Suppressor macrophage (primary cell): ENCODE measurements at places on chromosomes 6 and 20.

DNA sequence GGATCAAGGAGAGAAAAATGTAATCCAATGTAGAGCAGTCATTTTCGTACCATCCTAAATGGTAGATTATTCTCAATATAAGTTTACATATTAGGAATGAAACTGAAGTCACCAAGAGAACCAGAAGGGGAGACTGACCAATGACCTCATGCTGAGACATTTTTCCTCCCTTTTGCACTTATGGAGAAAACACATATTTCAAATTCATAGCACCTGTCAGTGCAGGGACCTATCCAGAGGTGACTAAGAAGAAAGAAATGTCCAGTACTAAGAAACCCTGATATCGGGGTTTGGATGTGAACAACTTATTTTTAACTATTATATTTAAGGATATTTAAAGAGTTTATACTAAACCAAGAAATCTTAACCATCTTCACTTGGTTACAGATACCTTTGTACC lies 16.6 kb upstream of the LYRM2 start:
- DNase-seq: no peak

GRCh38 chr20:60491051-60491581 lies 532.9 kb downstream of the CDH26 start:
- DNase-seq: no peak

GRCh38 chr6:12956991-12957320 lies 240.4 kb downstream of the PHACTR1 start:
- no peak for DNase-seq

DNA sequence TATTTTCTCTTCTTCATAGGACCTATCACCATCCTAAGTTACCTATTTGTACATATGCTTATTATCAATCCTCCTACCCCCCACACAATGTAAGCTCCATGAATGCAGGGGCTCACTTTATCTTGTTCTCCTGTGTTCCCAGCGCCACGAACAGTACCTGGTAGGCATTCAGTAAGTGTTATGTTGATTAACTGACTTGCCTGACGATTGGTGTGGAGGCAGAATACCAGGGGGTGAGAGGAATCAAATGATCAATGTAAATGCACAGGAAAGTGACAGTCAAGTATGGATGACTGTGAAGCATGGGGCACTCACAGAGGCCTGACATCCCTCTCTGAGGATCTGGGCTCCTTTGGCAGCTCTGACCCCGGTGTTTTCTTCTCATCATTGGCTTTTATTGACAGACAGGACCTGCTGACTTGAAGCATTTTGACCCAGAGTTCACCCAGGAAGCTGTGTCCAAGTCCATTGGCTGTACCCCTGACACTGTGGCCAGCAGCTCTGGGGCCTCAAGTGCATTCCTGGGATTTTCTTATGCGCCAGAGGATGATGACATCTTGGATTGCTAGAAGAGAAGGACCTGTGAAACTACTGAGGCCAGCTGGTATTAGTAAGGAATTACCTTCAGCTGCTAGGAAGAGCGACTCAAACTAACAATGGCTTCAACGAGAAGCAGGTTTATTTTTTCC lies 6.1 kb upstream of the IFT52 start:
- DNase-seq: no peak

DNA sequence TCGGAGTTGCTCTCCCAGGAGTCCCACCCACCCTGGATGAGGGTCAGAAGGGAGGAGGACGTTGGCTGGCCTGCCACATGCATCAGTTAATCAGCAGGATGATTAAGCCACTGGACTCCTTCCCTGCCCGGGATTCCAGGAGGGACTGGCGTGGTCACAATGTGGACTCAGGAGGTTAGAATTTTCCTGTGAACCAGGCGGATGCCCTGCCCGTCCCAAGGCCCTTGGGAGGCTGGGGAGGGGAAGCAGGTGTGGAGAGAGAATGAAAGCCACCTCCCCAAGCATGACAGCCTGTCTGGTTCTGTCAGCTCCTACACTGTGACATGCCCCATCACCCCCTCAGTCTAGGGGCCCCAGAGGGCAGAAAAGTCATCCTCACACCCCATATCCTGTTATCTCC lies 11.6 kb upstream of the ITPR3 start:
- no peak for DNase-seq

DNA sequence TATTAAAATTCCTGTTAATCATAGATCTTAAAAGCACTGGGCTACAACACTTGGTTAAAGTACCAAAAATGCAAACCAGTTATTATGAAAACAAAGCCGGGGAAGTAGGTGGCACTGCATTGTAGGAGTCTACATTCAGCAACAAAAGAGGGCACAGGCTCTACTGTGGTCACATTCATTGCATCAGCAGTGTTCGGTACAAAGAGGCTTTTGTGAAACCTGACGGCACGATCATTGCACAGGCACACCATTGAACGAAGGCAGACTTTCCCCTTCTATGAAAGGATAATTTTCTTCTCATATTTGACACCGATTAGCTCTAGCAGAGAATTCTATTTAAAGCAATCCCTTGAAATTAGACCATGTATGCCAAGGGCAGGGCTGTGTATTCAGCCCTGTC lies 44.6 kb upstream of the AGPAT4 start:
- no peak for DNase-seq

DNA sequence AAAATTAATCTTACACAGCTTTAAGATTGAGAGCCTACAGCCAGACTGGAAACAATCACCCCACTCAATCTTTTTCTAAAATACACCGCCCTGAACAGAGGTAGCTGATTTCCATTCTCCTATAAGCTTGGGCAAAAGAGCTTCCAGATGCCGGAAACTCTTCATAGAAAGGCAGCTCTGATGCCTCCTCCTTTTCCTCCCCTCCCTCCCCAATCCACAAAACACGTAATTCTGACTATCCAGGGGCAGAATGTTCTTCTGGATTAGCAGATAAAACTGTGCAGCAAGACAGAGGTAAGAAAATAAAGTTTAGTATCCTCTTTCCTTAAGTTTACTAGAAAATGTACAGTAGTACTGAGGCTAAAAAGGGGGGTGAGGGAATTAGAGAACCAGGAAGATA lies 15.8 kb downstream of the ADNP start:
- no peak for DNase-seq

DNA sequence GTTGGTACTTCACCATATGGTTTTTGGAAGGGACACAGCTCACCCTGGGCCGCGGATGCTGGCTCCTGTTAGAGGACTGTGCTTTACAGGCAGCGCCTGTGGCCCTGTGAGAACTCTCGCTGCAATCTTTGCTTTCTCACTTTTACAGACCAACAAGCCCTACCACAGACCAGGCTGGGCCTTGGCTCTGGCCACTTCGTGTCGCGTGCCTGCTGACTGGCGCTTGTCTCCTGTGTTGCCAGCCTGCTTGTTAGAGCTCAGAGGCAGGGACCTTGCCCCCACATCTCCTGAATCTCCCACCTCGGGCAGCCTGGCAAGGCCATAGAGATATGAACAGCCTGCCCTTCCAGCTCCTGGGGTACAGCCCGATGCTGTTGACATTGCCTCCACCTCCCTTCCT lies 56.1 kb downstream of the SYNJ2 start:
- DNase-seq: no peak

DNA sequence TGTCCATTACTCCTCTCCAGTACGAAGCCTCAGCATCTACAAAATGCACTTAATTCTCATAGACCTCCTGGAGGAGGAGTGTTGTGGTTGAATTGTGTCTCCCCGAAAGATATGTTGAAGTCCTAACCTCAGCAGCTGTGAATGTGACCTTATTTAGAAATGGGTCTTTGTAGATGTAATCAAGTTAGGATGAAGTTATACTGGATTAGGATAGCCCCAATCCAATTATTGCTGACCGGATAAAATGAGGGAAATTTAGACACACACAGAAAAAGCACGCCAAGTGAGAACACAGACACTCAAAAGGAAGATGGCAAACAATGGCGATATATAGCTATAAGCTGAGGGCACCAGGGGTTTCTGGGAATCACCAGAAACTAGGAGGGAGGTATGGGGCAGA lies 64.2 kb upstream of the FAM184A start:
- no peak for DNase-seq

- DNase-seq: no peak
These were observed 38.6 kb upstream of the MARCKS start for GRCh38 chr6:113818578-113818977.

GRCh38 chr6:82955841-82956240 lies 109.8 kb downstream of the UBE3D start:
- no peak for DNase-seq

GRCh38 chr20:38049800-38050199 lies 16.3 kb downstream of the RPRD1B start:
- DNase-seq: no peak

- DNase-seq: no peak
These were observed 153.9 kb downstream of the MRPL14 start for GRCh38 chr6:43973357-43973756.

DNA sequence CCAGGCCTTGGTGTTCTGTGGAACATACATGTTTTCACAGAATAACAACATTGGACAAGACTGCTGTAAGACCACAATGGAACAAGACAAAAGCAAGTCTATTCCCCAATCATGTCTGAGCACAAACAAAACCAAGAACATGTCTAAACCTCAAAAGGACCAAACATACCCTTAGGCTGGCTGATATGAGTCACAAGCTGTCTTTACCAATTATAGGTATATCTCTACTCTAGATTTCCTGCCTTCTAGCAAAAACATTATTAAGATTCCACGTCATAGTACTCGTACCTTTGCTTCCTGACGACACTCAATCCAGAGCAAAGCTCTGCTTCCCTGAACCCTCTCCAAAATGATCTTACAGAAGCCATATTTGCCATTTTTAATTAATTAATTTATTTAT lies 15.4 kb upstream of the L3MBTL1 start:
- no peak for DNase-seq

DNA sequence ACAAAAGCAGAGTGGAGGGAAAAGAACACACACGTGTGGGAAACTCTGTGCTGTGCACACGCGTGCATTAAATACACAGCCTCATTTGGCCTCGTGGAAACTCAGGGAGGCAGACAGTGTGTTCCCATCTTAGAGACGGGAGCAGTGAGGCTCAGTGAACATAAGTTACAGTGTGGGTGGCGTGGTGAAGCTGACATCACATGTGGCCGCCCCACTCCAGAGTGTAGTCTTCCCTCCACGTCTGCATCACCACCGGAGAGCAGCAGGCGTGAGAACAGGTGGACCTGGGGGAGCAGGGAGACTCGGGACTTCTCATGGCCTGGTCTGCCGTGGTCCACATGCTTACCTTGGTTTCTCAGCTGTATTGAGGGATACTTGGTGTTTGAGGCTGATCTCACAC lies 51.7 kb downstream of the THBS2 start:
- DNase-seq: no peak

GRCh38 chr6:13180538-13180937 lies 147.8 kb downstream of the TBC1D7 start:
- no peak for DNase-seq

DNA sequence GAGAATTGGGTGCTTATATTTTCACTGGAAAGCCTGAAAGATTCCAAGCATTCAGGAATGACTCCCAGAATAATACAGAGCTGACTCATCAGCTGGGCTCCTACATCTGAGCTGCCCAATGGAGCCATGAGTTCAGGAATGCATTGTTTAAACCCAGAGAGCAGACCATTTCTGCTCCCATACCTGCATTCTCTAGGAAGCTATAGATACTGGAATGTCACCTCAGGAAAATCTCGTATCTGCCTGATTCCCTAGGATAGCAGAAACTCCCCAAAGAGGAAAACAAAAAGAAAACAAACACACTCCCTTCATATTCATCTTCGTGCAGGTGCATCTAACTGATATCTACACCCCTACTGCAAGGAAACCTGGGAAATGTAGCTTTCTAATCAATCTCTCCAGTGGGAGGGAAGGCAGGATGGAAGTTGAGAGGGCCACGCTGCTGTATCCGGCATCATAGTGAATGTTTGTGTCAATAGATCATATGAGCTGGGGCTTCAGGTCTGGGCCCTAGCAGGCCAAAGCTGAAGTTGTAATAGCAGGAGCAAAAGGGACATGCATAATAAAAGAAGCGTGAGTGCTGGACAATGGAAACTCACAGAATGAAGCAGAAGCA lies 8.2 kb upstream of the SLC2A12 start:
- DNase-seq: no peak

DNA sequence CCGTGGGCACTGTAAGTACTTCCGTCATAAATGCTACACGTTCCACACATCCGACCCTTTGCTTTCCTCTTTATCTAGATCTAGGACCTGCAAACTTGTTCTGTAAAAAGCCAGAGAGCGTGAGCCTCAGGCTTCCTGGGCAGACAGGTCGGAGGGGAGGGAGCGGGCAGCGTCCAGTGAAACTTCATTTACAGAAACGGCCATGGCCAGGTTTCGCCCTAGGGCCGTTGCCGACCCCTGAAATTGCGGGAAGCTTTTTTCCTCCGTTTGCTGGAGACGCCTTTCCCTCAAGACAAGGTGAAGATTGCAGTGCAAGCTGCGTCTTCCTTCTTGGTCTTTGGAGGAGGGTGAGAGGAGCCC lies 155.4 kb downstream of the DLL1 start:
- no peak for DNase-seq
